IMR-90 (cell line): ENCODE measurements at places on chromosomes 3 and 15. TPM values are rescaled to one million over a fixed set of nuclear protein-coding genes. Genes with fewer than 3 reads are reported as not detected.
A peak's percentile ranks its signal among the peaks of the same experiment; 100 is the strongest.

DNA sequence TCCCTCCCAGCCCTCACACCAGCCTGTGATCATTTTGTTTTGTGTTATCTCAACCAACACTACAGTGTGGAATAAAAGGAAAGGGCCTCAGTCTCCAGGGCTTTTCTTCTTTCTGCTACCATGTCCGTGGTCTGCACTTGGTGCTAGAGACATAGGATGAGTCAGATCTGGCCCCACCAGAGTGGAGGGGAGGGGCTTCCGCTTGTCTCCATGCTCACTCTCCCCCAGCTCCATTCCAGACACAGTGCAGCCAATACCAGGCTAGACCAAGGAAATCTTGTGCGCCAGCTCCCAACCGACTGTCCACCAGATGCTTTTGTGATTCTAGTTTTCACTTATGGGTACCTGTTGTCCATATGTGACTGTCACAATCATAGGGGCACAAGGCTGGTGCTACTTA is 51.9 kb upstream of the TMEM115 start:
- no peak for DNase-seq

The FETUB gene
- not detected in 2 replicates for total RNA-seq

The ZCWPW2 gene
- 0.18 and 0.56 TPM in 2 replicates for total RNA-seq

GRCh38 chr15:74400915-74401757 is 32.6 kb downstream of the SEMA7A start:
- DNase-seq, result no peak

GRCh38 chr15:69141286-69141701 is 19.1 kb upstream of the GLCE start:
- DNase-seq, result peak; percentile 38

The ALPK3 gene
- total RNA-seq, result under 0.01 TPM in 2 replicates

DNA sequence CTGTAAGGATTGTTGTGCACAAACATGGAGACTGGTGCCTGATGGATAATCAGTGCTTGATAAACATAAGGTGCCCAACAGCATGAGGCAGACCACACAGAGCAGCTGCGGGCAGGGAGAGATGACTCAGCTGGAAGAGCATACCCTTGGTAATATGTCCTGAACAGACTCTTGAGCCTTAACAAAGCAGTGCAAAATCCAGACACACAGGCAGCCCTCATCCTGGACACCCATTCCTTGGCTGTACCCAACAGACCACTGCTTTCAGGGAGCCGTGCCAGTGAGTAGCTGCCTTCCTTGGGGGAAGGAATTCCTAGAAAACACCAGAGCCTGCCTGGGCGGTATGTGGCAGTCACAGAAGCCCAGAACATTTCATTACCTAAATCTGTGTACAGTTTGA is 156.2 kb downstream of the CLSTN2 start:
- no peak for DNase-seq

DNA sequence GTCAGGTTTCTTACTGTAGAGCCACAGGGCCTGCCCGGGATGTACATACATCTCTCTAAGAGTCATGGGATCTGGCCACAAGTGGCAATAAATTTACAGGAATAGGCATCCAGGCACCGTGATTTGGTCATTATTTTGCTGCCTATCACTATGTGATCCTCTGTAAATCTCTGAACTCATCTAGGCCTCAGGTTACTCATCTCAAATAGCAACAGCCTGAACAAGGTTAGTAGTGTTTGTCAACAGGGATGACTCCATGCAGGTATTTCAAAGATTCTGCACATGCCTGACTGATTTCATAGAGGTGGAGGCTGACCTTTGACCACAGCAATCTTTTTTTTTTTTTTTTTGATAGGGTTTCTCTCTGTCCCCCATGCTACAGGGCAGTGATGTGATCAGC is 88.8 kb upstream of the TBL1XR1 start:
- no peak for DNase-seq

DNA sequence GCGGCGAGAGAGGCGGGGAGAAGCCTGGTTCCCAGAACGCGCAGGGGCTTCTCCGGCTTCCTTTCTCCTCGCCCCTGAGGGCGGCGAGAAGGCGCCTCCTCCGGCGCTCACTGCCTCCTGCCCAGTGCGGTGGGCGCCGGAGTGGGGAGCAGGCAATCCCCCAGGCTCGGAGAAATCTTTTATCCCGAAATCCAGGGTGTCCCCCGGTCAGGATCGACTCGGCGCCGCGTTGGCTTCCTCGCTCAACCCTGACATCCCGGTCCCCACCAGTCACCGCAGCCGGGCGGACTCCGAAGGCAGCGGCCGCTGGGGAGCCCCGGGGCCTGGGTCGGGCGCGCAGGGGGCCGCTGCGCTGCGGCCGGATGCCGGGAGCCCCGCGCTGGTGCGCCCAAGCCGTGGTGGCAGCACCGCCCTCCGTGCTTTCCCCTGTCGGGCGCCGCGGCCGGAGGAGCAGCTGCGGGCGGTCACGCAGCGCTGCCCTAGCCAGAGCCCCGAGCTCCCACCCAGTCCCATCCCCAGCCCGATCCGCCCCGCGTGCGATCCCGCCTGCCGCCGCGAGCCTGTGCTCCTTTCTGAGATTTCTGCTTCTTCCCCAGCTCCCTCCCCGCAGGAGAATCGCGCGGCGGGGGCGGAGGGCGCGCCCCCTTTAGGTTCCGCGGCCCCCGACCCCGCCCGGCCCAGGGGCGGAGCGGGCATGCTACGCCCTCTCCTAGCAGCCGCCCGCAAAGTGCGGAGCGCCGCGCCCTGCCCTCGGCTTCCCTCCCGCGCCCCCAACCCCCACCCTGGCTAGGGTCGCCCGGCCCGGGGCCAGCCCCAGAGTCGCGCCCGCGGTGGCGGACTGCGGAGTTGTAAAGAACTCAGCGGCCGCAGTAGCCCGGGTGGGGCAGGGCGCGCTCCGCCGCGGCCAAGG is 683 bp upstream of the CACNA2D3 start:
- DNase-seq, result no peak

The ZNF619 gene
- 4.2 and 4.8 TPM in 2 replicates for total RNA-seq

GRCh38 chr3:121648219-121648958 is 12.3 kb downstream of the HCLS1 start:
- DNase-seq, result no peak

- DNase-seq, result peak; percentile 53
These were observed 106.2 kb upstream of the PLAAT1 start for GRCh38 chr3:193134856-193135255.

DNA sequence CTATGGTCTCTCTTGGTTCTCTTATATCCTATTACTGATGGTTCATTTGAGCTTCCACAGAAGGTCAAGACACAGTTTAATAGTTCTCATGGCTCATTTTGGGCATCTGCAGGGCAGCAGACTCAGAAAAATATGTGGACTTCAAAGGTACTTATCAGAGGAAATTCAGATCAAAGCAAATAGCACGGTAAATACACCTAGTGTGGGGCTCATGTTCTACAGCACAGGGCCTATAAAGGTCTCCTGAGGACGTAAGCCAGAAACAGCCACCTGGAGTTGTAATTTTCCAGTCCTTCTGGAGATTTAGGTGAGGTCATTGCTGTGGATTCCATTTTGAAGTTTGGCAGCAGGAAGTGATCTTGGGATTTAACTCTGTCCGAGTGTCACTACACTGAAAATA is 134.5 kb upstream of the SGO1 start:
- no peak for DNase-seq

GRCh38 chr3:160622263-160623045 is 54.5 kb upstream of the ARL14 start:
- DNase-seq, result no peak

- no peak for DNase-seq
These were observed 6.9 kb upstream of the PRC1 start for GRCh38 chr15:91001209-91001608.

DNA sequence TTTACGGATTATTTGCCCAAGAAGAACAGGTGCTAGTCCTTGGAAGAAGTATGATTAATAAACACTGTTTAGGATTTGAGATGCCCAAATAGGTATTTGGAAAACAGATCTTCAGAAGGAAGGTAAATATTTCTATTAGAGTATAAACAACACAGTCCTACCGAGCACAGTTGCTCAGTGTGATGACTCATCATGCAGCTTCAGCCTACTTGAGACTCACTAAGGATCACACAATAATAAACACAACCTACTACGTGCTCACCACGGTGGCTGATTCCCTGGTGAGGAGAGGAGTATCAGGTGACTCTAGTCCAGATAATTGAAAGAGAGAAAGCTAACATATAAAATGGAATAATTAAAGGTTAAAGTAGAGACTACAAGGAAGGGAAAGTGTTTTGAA is 72.0 kb downstream of the PDZRN3 start:
- peak; percentile 88 for DNase-seq

- DNase-seq, result no peak
These were observed 8.2 kb downstream of the C3orf22 start for GRCh38 chr3:126550488-126551051.

DNA sequence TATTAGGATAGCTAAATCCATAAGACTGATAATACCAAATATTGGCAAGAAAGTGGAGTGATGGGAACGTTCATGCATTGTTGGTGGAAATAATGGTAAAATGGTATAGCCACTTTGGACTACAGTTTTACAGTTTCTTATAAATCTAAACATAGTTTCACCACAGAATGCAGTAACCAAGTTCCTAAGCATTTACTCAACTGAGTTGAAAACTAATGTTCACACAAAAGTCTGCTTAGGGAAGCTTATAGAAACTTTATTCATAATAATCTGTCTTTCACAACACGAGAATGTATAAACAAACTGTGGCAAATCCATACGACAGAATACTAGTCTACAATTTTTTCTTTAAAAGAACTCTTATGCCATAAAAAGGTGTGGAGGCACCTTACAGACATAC is 969.3 kb downstream of the FHIT start:
- peak; percentile 72 for DNase-seq

The CHRNA7 gene
- not detected in 2 replicates for total RNA-seq

The CLDND1 gene
- 78.3 and 125 TPM in 2 replicates for total RNA-seq

GRCh38 chr3:69422751-69423150 is 36.9 kb upstream of the FRMD4B start:
- peak; percentile 31 for DNase-seq

DNA sequence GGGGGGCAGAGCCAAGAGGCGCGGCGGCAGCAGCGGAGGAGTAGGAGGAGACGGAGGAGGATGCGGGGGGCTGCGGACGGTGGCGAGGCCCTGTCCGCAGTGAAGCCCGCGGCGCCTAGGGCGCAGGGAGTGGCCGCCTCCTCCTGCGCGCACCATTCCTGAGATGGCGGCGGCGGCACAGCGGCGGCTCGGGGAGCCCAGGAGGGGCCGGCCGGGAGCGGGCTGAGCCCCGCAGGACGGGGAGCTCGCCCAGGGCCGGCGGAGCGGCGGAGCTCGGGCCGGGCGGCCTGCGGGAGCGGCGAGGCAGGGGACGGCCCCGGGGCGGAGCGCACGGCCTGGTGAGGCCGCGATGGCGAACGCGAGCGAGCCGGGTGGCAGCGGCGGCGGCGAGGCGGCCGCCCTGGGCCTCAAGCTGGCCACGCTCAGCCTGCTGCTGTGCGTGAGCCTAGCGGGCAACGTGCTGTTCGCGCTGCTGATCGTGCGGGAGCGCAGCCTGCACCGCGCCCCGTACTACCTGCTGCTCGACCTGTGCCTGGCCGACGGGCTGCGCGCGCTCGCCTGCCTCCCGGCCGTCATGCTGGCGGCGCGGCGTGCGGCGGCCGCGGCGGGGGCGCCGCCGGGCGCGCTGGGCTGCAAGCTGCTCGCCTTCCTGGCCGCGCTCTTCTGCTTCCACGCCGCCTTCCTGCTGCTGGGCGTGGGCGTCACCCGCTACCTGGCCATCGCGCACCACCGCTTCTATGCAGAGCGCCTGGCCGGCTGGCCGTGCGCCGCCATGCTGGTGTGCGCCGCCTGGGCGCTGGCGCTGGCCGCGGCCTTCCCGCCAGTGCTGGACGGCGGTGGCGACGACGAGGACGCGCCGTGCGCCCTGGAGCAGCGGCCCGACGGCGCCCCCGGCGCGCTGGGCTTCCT is at the start of gene GPR27:
Gene GPR27 (plus strand): TSS at position 155 of the 909 bp plus-strand sequence. CDS start 195 bp downstream, at position 350.
- peak; percentile 12 for DNase-seq

GRCh38 chr3:189455641-189456417 is 175.4 kb upstream of the TP63 start:
- no peak for DNase-seq

DNA sequence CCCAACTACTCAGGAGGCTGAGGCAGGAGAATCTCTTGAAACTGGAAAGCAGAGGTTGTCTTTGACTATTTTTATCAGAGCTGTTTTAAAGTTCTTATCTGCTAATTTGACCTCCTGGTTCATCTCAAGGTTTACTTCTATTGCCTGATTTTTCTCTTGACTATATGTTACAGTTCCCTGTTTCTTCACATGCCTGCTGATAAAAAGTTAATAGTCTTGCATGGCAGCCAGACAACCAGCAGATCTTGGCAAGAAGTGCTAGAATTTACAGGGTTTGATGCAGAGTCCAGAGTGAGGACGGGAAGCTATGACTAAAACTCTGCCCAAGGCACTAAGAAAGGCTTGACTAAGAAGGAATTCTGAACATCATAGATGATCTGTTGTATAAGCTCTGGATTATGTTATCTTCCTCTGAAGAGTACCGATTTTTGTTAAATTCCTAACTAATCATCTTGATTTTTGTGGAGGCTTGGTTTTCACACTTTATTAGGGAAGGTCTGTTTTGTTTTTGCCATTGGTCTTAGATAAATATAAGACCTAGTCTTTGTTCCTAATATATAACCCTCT is 85.9 kb downstream of the CHSY1 start:
- no peak for DNase-seq

DNA sequence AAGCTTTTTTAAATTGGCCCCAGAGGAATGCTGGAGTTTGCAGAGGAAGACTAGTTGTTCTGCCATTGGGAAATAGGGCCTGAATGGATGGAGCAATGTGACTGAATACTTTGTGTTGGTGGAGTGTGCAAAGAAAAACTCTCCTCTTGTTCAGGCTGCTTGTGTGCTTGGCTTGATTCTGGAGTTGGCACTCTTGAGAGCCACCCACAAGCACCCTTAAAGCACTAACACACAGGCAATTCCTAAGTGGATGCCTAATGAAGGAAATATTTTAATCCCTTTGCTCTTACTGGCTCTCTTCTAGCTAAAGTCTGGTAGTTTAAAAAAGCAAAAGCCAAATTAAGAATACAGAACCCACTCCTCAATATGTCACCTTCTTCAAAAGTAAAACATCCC is 304.4 kb upstream of the C2CD4B start:
- peak; percentile 47 for DNase-seq

DNA sequence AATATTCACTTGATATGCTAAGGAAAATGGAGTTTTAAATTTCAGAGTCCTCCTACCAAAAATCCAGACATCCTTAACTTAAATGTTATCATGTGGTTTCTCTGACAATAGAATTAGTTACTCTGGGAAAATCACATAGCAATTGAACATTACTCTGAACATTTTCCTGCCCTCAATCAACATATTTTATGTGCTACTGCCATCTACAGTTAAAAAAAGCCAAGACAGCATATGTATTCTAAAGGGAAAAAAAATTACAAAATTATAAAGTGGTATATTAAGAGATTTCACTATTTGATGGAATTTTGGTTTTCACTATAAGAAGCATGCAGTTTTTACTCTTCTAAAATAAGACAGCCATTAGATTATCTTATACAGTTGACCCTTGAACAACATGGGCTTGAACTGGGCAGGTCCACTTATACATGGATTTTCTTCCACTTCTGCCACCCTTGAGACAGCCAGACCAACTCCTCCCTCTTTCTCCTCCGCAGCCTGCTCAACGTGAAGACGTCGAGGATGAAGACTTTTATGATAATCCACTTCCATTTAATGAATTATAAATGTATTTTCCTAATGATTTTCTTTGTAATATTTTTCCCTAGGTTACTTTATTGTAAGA is 122.3 kb downstream of the ATP1B3 start:
- peak; percentile 35 for DNase-seq

The CYP1A2 gene
- not detected in 2 replicates for total RNA-seq

GRCh38 chr3:19338769-19339168 is 190.5 kb downstream of the KCNH8 start:
- no peak for DNase-seq

- no peak for DNase-seq
These were observed 8.9 kb upstream of the LRRC2 start for GRCh38 chr3:46574881-46575576.
